ENCODE measurements at places on chromosomes 2 and 18.

GRCh38 chr18:8661754-8662559 is 43.4 kb upstream of the MTCL1 start:
- DNase-seq: no peak

DNA sequence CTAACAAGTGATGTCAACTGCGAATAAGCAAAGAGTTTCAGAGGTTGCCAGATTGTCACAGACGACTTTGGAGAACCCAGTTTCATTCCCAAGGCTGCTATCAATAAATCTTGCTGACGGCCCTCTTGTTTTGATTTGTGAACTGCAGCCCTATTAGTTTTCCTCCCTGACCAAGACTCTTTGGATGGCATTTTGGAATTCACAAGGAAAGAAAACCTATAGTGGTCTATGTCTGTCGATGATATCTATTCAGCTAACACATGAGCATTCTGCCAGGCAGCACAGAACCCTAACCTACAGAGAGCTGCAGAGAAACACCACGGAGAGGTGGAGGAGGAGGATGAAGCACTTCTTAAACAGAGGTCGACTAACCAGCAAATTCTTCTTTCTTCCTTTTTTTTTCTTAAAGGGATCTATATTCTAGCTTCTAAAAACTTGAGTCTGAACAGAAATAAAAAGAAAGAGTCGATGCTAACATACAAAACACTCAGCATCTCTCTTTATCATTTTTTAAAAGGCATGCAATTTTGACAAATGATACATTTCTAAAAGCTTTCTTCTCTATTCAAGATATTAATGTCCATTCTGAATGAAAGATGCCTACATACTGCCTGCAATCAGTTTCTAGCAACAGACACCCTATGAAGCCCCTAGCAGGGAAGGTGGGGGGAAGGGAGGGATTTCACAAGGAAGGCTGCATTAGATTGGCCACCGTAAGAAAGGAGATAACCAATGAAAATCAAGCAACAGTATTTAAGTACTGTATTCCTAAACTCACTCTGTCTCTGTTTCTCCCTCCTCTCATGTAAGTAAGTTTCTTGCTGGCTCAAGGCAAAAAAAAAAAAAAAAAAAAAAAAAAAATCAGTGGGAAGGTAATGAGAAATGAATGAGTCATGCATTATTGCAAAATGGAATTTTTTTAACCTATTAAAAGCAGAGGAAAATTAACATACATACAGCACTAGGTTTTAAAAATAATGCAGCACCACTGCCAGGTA is 83.0 kb upstream of the CHRNA1 start:
- DNase-seq: no peak

DNA sequence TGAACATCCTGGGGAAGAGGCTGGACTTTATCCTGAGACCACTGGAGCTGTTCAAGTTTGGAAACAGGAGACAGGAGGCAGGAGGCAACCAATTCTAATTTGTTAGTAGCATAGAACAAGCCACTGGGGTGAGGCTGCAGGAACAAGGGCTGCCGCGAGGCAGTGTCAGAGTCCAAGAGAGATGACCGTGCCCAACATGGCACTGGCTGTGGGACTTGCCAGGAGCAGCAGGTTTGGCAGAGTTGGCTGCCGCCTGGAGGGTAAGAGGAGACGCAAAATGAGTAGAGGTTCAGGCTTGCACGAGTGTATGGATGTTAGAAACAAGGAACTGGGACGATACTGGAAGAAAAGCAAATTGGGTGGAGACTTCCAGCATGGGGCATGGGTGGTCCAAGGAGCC is 168.5 kb downstream of the TPGS2 start:
- DNase-seq: no peak

DNA sequence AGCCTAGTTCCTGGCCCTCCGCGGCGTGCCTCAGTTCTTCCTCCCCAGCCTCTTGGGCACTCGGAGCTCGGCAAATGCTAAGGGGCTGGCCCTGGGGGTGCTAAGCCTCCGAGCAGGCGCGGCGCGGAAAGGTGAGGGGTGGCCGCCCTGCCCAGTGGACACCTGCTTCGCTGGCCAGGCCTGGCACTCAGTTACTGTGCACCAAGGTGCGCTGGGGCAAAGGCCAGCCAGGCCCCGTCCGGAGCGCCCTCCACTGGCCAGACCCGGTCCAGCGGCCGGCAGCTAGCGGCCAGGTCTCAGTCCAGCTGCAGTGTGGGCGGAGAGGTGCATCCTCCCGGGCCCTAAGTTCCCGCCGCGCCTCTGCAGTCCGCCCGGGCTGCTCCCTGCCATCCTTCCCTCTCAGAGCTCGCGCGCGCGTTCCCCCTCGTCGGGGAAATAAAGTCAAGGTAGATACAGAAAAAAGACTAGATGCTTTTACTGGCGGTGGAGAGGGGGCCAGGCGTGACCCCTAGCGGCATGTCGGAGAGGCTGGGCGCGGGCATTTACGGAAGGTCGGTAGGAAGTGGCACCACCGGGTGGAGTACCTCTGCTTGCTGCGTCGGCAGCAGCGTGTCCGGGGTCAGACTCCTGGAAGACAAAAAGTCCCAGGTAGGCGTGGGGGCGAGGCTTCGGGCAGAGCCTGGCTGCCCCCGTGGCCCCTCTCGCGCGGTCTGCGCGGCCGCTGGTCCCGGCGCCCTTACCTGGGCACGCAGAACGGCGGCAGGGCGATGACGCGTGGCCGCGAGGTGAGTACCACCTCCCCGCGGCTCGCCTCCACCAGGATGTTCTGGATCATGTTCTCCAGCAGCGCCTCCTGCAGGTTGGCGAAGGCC is 9.4 kb upstream of the CRYBA2 start:
- no peak for DNase-seq

- no peak for DNase-seq
These were observed 270.9 kb upstream of the TFPI start for GRCh38 chr2:187825108-187825507.

DNA sequence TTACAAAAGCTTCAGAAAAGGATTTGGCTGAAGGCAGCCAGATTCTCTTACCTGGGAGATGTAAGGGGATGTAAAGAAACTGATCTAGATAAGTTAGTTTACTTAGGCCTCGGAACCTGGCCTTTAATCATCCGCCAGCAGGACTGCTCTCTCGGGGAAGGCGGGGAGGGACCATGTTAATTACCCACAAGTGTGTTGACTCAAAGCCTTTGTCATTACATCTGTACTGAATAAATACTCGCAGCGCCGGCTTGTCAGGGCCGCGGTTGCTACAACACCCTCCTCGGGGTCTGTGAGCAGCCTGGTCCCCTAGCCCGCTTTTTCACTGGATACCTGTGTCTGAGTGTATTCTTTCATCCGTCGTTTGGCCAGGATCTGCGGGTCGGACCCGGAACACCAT is 6.7 kb downstream of the CHMP3 start:
- DNase-seq: no peak

DNA sequence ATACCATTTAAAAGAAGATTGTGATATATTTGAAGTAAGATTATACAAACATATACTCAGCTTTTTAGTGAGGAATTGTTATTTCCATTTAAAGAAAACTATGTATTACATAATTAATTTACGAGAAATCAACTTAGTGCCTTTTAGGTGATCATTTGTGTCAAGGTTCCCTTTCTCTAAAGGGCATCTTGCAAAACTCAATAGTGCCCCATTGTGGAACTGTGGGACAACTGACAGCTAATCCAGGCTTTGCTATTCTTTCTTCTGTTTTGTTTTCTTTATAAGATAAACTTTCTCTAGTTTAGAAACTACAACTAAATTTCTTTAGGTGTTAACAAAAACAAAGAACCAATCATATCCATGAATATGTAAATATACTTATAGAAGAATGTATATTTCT is 24.3 kb upstream of the VIT start:
- DNase-seq: no peak

All from cortex of kidney (tissue), 1 donor.